ENCODE measurements at places on chromosomes 13 and 19. TPM values are rescaled to one million over a fixed set of nuclear protein-coding genes. Genes with fewer than 3 reads are reported as not detected.

- DNase-seq: no peak
Measured at GRCh38 chr13:110664673-110665072, 41.2 kb downstream of the CARS2 start.

DNA sequence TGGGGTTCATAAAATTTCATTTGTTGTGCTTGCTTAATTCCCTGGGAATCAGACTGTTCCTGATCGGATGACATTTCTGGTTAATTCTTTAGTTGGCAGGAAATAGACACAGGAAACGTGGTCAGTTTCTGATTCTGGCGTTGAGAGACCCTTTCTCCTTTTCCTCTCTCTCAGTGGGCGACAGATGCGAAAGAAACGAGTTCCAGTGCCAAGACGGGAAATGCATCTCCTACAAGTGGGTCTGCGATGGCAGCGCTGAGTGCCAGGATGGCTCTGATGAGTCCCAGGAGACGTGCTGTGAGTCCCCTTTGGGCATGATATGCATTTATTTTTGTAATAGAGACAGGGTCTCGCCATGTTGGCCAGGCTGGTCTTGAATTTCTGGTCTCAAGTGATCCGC lies 10.8 kb downstream of the LDLR start:
- DNase-seq: no peak

DNA sequence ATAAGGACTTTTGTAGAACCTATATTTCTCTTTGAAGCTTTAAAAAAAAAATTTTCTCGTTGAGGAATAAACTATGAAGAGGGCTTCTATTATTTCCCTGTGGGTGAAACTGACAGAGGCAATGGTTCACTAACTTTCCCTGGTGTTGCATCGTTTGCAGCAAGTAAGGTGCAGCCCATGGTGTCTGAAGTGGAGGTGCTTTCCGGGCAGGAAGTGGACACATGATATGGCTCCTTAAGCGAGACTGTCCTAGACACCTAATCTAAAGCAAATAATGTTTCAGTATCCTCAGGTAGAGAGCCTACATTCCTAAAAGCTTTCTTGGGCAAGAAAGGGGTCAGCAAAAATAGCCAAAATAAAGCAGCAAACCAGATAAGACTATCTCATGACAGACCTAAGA lies 437.6 kb upstream of the ARGLU1 start:
- DNase-seq: no peak

- no peak for DNase-seq
Measured at GRCh38 chr13:97004096-97004876, 10.0 kb upstream of the OXGR1 start.

DNA sequence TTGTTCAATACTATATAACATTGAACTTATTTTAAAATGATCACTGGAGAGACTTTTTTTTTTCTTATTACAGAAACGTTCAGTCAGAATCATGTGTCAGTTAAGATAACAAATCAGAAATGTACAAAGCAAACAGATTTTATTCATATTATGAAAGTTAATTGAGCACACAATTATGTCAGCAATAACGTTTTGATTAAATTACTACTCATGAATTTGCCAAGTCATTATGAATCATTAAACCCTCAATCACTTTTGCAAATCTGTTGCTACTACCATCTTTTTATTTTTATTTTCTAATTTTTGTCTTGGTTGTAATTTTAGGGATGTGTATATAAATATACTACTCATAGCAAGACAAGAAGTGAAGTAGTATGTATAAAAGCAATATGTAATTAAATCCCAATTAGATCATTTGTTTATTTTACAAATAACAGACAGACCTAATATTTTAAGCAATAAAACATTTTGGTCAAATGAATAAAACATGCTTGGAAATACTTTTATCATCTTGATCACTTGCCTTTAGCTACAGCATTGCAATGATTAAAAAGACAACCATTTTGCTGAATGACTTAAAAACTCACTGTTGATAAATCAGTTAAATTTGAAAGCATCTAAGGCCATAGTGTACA lies 893.4 kb upstream of the MIR17HG start:
- DNase-seq: no peak

- DNase-seq: no peak
Measured at GRCh38 chr13:29922281-29922821, 71.9 kb upstream of the UBL3 start.

DNA sequence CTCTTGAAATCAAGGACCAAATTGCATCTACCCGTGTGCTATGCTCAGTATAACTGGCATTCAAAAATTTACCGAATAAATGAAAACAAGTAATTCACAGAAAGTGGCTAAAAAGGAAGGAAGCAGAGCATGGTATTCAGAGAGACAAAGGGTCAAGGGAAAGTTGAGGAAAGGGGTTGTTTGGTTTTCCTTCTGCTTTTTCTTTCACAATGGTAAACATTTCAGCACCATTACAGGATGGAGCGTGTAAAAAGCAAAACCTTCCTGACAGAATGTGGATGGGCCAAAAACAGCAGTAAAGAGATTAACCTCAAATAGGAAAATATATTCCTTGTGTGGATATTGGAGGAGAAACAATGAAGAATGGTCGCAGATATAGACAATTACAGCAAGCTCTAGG lies 14.8 kb downstream of the DIAPH3 start:
- DNase-seq: no peak

GRCh38 chr13:35964863-35965180 lies 166.4 kb downstream of the DCLK1 start:
- DNase-seq: no peak

- no peak for DNase-seq
Measured at GRCh38 chr19:56086671-56087430, 34.2 kb downstream of the ZNF787 start.

GRCh38 chr13:38685974-38686576 lies 802 bp upstream of the FREM2 start:
- DNase-seq: no peak

DNA sequence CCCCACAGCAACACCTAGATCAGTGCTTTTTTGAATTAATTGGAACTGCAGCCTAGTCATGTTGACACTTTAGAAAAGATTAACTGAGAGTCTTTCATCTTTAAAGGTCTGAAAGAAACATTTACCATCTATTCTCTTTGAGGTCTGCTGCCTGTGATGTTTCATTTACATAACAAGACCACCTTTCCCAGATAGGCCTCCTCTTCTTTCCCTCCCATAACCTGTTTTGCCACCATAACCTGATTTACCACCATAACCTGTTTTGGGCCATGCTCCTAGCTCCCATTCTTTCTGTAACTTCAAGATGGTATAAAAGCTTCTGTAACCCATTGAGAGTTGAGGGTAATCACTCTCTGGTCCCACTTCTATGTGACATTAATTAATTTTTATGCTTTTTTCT lies 320.8 kb downstream of the PCDH20 start:
- no peak for DNase-seq

DNA sequence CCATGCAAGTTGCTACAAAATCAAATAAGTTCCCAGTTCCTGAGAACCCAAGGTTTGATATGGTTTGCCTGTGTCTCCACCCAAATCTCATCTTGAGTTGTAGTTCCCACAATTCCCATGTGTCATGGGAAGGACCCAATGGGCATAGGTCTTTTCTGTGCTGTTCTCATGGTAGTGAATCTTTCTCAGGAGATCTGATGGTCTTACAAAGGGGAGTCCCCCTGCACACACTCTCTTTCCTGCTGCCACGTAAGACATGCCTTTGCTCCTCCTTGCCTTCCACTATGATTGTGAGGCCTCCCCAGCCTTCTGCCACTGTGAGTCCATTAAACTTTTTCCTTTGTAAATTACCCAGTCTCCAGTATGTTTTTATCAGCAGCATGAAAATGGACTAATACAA lies 28.5 kb upstream of the TSHZ3 start:
- no peak for DNase-seq

DNA sequence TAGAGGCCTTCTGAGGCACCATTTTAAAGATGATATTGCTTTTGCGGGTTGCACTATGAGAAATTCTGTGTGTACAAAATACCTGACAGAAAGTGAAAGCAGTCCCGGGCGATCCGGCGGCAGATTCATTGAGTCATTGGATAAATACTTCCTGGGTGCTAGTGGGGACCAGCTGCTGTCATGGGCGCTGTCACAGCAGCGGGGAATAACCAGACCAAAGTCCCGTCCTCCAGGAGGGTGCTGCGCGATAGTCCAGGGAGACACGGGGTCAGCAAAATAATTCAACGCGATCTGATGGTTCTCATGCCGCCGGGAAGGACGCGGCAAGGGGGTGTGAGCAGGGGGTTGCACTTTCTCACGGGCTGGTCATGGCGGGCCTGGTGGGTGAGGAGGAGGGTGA lies 13.5 kb downstream of the ZFR2 start:
- DNase-seq: no peak

DNA sequence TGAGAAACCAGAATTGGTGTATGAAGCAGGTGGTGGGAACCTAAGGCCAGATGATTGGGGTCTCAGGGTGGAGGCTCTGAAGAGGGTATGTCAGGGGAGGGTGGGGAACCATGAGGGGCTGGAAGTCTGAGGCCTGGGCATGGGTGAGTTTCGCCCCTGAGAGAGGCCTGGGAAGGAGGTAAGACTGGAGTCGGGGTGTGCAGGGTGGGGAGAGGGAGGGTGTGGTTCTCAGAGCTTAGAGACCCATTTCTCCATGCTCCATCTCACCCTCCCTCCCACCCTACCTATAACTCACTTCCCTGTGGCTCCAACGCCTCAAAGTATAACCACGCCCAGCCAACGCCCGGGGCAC lies 1.0 kb upstream of the KLHL26 start:
- no peak for DNase-seq

GRCh38 chr13:114309806-114310410 lies 4.4 kb upstream of the CHAMP1 start:
- no peak for DNase-seq

- no peak for DNase-seq
Measured at GRCh38 chr13:112441226-112441625, 65.1 kb downstream of the SPACA7 start.

- DNase-seq: no peak
Measured at GRCh38 chr13:29721766-29722165, 126.3 kb upstream of the SLC7A1 start.

GRCh38 chr13:25890671-25891212 lies 161.1 kb downstream of the SHISA2 start:
- no peak for DNase-seq

GRCh38 chr13:23477101-23477500 lies 43.6 kb upstream of the SACS start:
- no peak for DNase-seq

GRCh38 chr13:30308548-30308947 lies 1.2 kb upstream of the KATNAL1 start:
- no peak for DNase-seq

DNA sequence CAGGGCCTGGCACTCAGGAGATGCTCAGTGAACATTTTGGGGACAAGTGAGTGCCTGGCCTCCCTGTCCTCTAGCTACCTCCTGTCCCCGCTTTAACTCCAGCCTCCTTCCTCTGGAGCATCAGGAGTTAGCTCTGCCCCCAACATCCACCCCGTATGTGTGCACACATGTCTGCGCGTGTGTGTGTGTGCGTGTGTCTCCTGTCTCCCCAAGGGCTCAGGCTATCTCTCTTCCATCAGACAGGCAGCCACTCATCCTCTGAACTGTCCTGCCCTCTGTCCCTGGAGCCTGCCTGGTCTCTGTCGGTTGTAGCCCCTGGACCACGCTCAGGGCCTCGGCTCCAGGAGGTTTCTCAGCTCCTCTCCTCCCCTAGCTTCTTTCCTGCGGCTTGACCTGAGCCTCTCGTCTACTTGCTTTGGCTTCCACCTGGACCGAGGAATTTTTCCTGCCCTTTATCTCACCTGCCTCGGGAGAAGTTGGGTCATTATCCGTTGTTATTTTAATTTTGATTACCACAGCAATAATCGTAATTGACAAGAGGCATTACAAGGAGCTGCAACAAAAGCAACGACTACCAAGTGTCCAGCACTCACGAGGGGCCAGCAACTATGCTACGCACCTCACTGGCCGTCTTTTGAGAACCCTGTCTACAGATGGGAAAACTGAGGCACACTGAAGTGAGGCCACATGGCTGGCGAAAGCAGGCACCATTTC lies 32.0 kb upstream of the ASF1B start:
- DNase-seq: no peak

GRCh38 chr19:13234518-13234917 lies 84.3 kb downstream of the IER2 start:
- peak; percentile 77 for DNase-seq

DNA sequence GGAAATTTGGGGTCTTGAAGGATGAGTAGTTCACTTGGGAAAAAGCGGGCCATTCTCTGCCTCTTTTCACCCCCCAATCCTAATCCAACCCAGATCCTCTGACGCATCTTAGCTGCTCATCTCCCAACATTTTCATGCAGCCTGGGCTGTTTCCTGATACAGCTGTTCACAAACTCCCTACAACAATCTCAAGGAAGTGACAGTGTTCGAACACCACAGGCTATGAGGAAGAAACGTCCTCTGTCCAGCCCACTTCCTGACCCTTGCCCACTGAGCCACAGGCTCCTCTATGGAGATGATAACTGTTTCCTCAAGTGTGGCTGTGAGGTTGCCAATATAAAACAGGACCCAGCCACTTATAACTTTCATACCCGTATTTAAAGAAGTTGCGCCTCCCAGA lies 16.2 kb downstream of the LMTK3 start:
- no peak for DNase-seq

DNA sequence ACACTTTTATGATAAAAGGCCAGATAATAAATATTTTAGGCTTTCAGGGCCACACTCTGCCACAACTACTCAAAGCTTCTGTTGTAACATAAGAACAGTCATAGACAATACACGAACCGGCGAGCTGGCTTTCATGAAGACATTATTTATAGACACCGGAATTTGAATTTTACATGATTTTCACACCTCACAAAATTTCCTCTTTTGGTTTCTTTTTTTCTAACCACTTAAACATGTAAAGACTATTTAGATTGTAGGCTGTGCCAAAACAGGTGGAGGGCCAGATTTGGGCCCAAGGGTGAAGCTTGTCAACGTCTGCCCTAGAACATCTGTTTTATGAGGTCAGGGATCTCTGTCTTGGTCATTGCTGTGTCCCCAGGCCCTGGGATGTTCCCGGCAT lies 29.7 kb upstream of the FXYD3 start:
- peak; percentile 43 for DNase-seq

- DNase-seq: no peak
Measured at GRCh38 chr13:99153219-99153618, 47.4 kb upstream of the UBAC2 start.

GRCh38 chr13:75468098-75468497 lies 13.9 kb downstream of the TBC1D4 start:
- no peak for DNase-seq

- DNase-seq: no peak
Measured at GRCh38 chr13:30545320-30545719, 72.4 kb upstream of the USPL1 start.

The KLK11 gene
- total RNA-seq: not detected

The LILRA1 gene
- not detected for total RNA-seq

The KCNN1 gene
- not detected for total RNA-seq

The TBXA2R gene
- total RNA-seq: 2.3 TPM

The LRP3 gene
- not detected for total RNA-seq

The CYP4F2 gene
- total RNA-seq: not detected

The HCST gene
- total RNA-seq: 101 TPM

The SYCN gene
- not detected for total RNA-seq

The C19orf67 gene
- total RNA-seq: not detected

All from CD8-positive, alpha-beta T cell (primary cell).